ENCODE measurements at places on chromosomes 3 and 15.

- peak; percentile 30 for DNase-seq
These were observed 53.4 kb upstream of the DCUN1D1 start for GRCh38 chr3:183033746-183034145.

GRCh38 chr15:68427963-68428362 lies 4.0 kb downstream of the ITGA11 start:
- DNase-seq: no peak

DNA sequence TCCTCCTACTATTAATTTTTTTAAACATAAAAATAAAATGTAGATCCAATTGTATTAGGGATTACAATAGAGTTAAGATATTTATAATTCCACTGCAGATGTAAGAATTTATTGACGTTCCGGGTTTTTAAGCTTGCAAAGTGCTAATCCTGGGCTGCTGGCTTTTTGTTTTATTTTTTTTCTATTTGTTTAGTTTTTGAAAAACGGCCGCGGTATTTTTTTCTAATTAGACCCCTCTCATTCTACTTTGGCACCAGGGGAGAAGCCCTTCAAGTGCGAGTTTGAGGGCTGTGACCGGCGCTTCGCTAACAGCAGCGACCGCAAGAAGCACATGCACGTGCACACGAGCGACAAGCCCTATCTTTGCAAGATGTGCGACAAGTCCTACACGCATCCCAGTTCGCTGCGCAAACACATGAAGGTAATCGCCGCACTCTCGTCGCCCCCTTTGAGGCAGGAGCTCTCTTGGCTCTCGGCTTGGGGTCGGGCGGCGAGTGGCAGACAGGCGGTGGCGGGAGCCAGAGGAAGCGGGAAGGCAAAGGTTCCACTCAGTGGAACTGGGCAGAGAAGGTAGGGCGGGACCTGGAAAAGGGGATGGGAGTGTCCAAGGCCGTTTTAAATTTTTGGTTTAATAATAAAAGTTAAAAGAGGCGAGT lies 3.2 kb downstream of the ZIC1 start:
- DNase-seq: peak; percentile 10

- no peak for DNase-seq
These were observed 28.4 kb upstream of the SHC4 start for GRCh38 chr15:48992096-48992495.

DNA sequence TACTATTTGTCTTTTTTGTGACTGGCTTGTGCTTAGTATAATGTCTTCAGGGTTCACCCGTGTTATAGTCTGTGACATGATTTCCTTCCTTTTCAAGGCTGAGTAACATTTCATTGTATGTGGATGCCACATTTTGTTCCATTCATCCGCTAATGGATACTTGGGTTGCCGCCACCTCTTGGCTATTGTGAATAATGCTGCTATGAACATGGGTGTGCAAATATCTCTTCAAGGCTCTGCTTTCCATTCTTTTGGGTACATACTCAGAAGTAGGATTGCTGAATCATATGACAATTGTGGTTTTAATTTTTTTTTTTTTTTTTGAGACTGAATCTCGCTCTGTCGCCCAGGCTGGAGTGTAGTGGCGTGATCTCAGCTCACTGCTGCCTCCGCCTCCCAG lies 15.4 kb downstream of the CRTC3 start:
- DNase-seq: no peak

GRCh38 chr3:159989973-159990846 lies 1.6 kb downstream of the IL12A start:
- no peak for DNase-seq

- no peak for DNase-seq
These were observed 70.9 kb downstream of the IMPG2 start for GRCh38 chr3:101249522-101249921.

GRCh38 chr3:52272831-52273230 lies 5.6 kb downstream of the WDR82 start:
- DNase-seq: no peak

DNA sequence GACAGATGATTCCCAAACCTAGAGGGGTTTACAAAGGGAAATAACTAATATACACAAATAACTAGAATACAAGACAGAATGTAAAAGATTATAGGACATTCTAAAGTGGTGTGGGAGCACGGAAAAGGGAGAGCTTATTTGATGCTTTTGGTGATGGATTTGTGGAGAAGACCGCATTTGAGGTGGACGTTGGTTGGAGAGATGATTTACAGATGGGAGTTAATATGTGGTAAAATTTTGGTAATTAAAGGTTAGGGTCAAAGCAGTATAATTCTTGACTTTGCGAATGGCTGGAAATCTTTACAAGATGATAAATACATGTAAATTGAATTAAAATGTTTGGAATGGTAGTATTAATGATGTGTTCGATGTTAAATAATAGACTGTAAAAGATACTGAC lies 1.2 kb downstream of the KNL1 start:
- no peak for DNase-seq

DNA sequence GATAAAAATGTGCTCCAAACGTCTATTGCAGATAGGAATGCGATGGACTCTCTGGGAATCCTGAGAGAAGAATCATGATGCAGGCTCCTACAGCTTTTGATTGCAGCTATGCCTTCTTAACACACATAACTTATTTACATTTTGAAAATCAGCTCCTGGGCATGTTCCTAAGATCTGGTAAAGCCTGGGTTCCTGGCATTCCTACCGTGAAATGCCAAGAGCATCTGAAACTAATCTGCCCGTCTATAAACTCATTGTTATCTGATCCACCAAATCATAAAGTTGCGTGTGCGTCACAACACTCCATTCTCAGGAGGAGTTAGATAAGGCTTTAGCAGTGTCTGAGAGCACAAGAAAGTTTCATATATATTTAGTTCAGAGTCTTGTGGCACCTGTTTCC lies 79.0 kb upstream of the VGLL3 start:
- DNase-seq: no peak

DNA sequence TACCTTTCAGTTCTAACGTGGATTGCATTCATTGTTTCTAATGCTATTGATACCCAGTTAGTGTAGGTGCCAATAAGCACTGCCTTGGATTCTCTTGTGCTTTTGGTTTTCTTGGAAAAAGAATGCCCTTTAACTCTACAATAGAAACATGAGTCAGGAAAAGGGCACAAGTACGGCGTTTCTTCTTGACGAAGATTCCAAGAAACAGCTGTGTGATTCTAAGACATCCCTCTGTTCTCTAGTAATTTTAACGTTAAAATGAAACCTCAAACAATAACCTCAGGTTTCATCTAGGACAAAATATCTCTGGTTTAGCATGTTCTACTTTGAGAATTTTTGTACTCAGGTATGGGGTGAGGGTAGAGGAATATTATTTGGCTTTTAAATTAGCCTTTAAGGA lies 540.5 kb upstream of the ATP11B start:
- no peak for DNase-seq

GRCh38 chr3:37397396-37397795 lies 223.0 kb upstream of the LRRFIP2 start:
- DNase-seq: no peak

DNA sequence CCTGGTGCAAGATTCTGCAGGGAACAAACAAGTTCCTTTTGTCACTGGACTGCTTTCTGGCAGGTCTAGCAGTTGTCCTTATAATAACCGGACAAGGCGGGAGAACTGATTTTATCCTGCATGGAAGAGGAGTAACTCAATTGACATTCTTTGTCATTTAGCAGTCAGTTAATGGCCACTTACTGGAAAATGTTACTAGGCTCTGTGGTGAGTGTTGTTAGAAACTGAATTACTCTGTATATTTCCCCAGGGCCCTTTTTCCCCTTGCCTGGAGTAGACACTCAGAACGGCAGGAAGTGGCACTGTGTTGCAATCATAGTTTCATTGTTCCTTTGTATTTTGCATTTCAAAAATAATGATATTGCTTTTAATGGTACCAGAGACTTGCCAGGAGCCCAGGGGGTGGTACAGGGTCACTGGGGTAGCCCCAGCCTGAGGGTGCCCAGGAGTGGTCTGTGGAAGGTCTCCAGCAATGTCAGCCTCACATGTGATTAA lies 318.6 kb upstream of the LRRFIP2 start:
- no peak for DNase-seq

DNA sequence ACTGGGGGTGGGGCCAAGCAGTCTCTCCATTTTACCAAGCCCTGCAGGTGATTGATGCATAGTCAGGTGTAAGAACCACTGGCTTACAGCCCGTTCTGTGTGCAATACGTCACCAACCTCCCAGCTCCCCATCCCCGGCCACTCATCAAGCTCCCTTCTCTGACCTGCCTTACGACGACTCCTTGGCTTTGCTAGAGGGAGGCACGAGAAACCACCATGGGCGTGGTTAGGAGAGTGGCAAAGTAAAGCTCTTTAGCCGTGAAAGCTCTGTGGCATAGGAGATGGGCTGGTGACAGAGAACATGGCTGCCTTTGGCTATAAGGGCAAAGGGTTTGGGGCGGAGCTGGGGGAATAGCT lies 109.1 kb downstream of the BDH1 start:
- no peak for DNase-seq

GRCh38 chr3:154235330-154235729 lies 89.0 kb downstream of the DHX36 start:
- DNase-seq: no peak

DNA sequence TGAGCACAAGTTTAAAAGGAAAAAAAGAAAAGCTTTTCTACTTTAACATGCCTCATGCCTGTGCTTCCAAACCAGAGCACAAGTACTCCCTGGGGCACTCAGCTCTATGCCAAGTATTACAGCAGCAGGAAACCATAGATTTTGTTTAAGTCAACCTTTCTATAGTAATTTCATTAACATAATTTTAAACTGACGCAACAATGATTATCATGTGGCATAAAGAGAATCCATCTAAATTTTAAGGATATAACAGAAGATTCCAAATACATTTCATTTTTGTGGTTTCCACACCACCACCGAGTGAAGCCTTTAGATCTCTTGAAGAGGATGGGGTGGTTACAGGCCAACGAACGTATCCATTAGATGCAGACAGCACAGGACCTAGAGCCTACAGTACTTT lies 112.1 kb downstream of the TNIK start:
- no peak for DNase-seq

- DNase-seq: no peak
These were observed 166.7 kb upstream of the THBS1 start for GRCh38 chr15:39414201-39414600.

DNA sequence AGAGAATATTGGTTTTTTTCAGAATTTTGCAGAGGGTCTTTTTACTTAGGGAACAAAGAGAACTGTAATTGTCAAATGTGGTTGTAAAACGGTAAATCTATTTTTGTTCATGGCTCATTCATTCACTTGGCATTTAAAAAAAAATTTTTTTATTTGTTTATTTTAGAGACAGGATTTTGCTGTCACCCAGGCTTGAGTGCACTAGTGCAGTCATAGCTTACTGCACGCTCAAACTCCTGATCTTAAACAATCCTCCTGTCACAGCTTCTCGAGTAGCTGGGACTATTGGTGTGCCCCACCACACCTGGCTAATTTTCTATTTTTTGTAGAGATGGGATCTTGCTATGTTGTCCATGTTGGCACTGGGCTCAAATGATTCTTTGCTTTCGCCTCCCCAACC lies 301.8 kb downstream of the LPP start:
- no peak for DNase-seq

DNA sequence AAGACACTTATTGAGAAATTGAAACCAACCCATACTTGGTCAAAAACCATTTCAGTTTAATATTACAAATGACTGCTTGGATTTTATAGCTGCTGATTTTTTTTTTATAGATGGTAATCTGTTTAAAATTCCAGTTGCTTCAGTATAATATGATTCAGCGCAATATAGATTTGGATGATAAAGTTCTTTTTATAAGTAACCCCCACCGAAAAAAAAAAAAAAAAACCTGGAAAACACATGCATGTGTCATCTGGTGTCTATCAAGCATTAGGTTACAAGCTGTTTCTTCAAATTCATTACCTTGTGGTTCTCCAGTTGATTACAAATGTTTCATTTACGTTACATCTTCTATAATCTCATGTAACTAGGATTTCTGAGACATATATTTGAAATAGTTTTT lies 356.6 kb upstream of the ROBO2 start:
- no peak for DNase-seq

- no peak for DNase-seq
These were observed 423.0 kb upstream of the THBS1 start for GRCh38 chr15:39157882-39158281.

GRCh38 chr3:53044711-53045517 lies 959 bp downstream of the SFMBT1 start:
- peak; percentile 93 for DNase-seq

GRCh38 chr15:49964061-49964460 lies 155.0 kb downstream of the ATP8B4 start:
- no peak for DNase-seq

DNA sequence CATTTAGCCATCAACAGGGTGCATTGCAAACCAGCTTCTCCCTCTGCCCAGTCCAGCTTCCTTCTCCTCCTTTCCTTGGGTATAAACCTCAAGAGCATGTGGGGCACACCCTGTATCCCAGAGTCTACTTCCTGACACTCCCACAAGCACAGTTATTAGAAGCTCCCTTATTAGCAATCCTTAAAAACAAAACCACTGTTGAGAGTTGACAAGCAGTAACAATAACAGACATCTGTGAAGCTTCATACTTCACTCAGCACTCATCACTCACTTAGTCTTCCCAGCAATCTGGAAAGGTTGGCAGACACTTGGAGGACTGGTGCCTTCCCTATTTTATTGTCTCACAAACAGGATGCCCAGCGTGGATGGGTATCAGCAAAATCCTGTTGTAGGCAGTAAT lies 155.5 kb upstream of the PROK2 start:
- DNase-seq: no peak

GRCh38 chr3:56269755-56270535 lies 198.3 kb downstream of the ERC2 start:
- DNase-seq: no peak

DNA sequence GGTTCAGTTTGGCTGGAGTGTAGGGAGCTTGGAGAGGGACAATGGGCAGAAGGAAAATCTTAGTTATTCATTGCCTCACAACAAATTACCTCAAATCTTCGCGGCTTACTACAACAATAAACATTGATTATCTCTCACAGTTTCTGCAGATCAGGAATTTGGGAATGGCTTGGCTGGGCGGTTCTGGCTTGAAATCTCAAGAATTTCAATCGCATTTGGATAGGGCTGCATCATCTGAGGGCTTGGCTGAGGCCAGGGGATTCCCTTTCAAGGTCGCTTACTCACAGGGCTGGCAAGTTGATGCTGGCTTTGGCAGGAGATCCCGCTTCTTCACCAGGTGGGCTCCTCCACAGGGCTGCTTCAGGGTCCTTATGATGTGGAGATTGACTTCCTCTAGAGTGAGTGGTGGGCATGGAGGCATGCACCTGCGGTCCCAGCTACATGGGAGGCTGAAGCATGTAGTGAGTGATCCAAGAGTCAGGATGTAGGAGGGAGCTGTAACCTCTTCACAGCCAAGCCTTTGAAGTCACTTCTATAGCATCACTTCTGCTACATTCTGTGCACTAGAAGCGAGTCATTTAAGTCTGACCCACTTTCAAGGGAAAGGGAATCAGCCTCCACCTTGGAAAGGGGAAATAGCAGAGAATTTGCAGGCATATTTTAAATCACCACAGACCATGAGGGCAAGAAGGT lies 63.1 kb downstream of the CDC25A start:
- peak; percentile 68 for DNase-seq

DNA sequence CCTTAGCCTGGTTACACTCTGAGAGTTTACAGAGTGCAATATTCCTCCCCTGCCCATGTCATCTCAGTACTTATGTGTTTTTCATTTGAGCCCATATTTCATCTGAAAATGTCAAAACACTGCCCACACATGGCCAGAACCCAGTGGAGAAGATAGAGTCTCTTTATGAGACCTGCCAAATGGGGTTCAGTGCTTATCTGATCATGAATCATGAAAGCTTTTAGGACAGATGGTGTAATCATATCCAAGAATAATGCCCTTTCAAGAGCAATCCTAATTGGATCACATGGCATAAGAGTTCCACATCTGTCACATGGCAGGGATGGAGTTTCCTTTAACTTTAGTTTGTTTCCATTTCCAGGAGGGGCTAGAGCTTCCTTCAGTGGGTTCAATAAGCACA lies 77.2 kb upstream of the AGBL1 start:
- no peak for DNase-seq
